ENCODE measurements at places on chromosomes 5 and 9.

DNA sequence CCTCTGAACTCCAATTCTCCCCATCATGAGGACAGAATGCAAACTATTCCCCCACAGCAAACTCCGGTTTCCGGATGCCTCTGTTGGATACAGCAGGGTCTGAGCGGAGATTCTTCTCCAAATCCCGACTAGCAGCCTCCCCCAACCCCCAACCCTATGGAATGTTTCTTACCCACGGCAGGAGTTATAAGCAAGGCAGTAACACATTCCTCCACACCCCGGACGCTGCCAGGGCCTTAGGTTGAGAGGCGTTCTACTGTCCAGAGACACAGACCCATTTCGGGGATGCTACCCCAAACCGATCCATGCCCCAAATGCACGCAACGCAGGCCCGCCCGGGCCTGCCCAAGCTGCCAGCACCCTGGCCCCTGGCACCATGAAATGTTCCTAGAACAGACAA, 85.6 kb upstream of the LMX1B start:
- no peaks in the 10 kb centered on the region for H3K36me3 ChIP-seq
- peaks cover 35% of the 10 kb centered on the region for H3K4me1 ChIP-seq
- H3K27me3 ChIP-seq, result peaks cover 2% of the 10 kb centered on the region
- DNase-seq, result no peak
- H3K4me3 ChIP-seq, result no peak overlapping the region

- no peak for DNase-seq
- no peaks in the 10 kb centered on the region for H3K27me3 ChIP-seq
These were observed 39.4 kb upstream of the RPL26L1 start for GRCh38 chr5:172919525-172920446.

- no peak for DNase-seq
- H3K27ac ChIP-seq, result no peak overlapping the region
- H3K4me3 ChIP-seq, result no peak overlapping the region
- H3K27me3 ChIP-seq, result no peaks in the 10 kb centered on the region
These were observed 4.1 kb downstream of the SLC6A19 start for GRCh38 chr5:1205255-1206180.

DNA sequence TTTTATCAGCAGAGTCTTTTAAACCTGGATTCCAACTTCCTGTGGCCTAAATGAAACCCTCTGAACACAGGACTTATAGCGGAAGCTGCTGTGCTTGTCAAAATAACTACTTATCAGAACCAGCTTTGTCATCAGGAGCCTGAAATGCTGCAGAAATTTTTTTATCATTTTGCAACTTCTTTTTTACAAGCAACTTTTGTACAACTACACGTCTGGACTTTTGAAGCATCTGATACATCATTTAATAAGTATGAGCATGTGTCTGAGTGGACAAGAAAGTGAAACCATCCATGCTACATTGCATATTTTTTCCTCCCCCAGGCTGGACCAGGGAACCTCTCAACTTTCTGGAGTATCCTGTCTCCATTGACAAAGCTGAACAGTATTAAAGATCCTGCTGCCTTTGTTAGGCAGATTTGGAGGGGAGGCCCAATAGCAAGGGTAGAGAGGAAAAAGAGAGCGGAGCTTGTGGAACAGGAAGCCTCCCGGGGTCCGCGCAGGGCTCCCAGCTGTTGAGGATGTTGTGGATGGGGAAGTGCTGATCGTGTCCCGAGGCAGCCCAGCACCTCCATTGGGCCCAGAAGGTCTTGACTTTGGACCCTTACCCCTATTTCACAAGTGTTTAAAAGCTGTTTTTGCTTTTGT, 196.6 kb downstream of the MSX2 start:
- no peaks in the 10 kb centered on the region for H3K36me3 ChIP-seq
- no peak overlapping the region for H3K27ac ChIP-seq
- DNase-seq, result peak; percentile 79
- H3K4me1 ChIP-seq, result peaks cover 28% of the 10 kb centered on the region
- H3K27me3 ChIP-seq, result no peaks in the 10 kb centered on the region

GRCh38 chr9:13278368-13279246, 885 bp downstream of the MPDZ start:
- peak; percentile 67 for DNase-seq
- H3K27ac ChIP-seq, result peak overlapping the region; percentile 82
- H3K4me3 ChIP-seq, result peak overlapping the region; percentile 83
- H3K4me1 ChIP-seq, result peaks cover 36% of the 10 kb centered on the region
- H3K36me3 ChIP-seq, result no peaks in the 10 kb centered on the region

GRCh38 chr9:129964901-129965734, 77.9 kb downstream of the FNBP1 start:
- no peak overlapping the region for H3K4me3 ChIP-seq
- DNase-seq, result peak; percentile 51
- H3K27me3 ChIP-seq, result no peaks in the 10 kb centered on the region
- peak overlapping the region; percentile 94 for H3K27ac ChIP-seq
- peaks cover 37% of the 10 kb centered on the region for H3K4me1 ChIP-seq

GRCh38 chr9:38434365-38434764, 10.1 kb upstream of the IGFBPL1 start:
- no peaks in the 10 kb centered on the region for H3K36me3 ChIP-seq
- no peak for DNase-seq
- H3K27ac ChIP-seq, result no peak overlapping the region
- H3K27me3 ChIP-seq, result no peaks in the 10 kb centered on the region

- H3K4me3 ChIP-seq, result no peak overlapping the region
- H3K36me3 ChIP-seq, result 0 out of 2 replicates have a peak, but pooled peaks cover 10% of the 10 kb centered on the region
- no peak overlapping the region for H3K27ac ChIP-seq
- peaks cover 10% of the 10 kb centered on the region for H3K4me1 ChIP-seq
- no peak for DNase-seq
These were observed 9.6 kb downstream of the DEPDC1B start for GRCh38 chr5:60690326-60690725.

- no peaks in the 10 kb centered on the region for H3K36me3 ChIP-seq
- H3K4me1 ChIP-seq, result peaks cover 21% of the 10 kb centered on the region
- H3K27ac ChIP-seq, result no peak overlapping the region
- DNase-seq, result peak; percentile 57
- H3K4me3 ChIP-seq, result peak overlapping the region; percentile 61
These were observed 133.0 kb downstream of the C9orf50 start for GRCh38 chr9:129487658-129488483.

DNA sequence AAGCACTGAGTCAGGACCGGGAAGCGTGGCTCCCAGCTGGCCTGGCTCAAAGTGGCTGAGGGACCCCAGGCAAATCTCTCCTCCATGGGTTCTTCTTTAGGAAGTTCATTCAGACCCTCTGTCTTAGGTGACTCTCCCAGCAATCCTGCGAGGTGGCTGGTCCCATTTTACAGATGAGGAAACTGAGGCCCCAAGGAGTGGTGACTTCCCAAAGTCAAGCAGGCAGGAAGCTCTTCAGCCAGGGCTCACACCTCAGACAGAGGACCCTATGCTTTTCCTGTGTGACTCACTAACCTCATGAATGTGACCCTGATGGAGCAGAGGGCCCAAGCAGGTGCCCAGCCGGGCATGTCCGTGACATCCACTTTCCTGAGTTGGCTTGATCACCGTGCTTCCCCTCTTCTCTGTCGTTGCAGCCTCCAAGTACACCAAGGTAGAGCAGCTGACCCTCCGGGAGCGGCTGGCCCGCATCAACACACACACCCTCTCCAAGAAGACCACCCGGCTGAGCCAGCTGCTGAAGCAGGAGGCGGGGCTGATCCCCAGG, 36.5 kb downstream of the ARHGEF37 start:
- no peaks in the 10 kb centered on the region for H3K36me3 ChIP-seq
- no peak overlapping the region for H3K27ac ChIP-seq
- DNase-seq, result no peak
- H3K4me3 ChIP-seq, result no peak overlapping the region
- no peaks in the 10 kb centered on the region for H3K27me3 ChIP-seq

DNA sequence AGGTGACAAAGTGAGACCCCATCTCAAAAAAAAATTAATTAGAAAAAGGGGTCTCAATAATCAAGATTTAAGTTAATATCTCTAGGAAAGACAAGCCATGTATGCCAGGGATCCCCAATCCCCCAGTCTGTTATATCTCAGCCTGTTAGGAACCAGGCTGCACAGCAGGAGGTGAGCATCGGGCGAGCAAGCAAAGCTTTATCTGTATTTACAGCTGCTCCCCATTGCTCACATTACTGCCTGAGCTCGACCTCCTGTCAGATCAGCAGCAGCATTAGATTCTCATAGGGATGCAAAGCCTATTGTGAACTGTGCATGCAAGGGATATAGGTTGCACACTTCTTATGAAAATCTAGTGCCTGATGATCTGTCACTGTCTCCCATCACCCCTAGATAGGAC, 116.8 kb downstream of the TARS1 start:
- H3K27ac ChIP-seq, result no peak overlapping the region
- H3K36me3 ChIP-seq, result 0 out of 2 replicates have a peak, but pooled peaks cover 2% of the 10 kb centered on the region
- no peak for DNase-seq
- peaks cover 3% of the 10 kb centered on the region for H3K4me1 ChIP-seq
- no peaks in the 10 kb centered on the region for H3K27me3 ChIP-seq
- H3K4me3 ChIP-seq, result no peak overlapping the region

- H3K4me3 ChIP-seq, result no peak overlapping the region
- no peaks in the 10 kb centered on the region for H3K27me3 ChIP-seq
- peaks cover 25% of the 10 kb centered on the region for H3K36me3 ChIP-seq
- DNase-seq, result no peak
These were observed 3.6 kb upstream of the SNAPC4 start for GRCh38 chr9:136403538-136403914.

DNA sequence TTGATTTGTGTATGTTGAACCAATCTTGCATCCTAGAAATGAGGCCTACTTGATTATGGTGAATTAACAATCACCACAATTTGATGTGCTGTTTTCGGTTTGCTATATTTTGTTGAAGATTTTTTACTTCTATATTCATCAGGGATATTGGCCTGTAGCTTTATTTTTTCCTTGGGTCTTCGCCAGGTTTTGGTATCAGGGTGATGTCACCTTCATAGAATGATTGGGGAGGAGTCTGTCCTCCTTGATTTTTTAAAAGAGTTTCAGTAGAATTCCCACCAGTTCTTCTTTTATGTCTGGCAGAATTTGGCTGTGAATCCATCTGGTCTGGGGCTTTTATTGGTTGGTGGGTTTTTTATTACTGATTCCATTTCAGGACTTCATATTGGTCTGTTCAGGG, 115.2 kb downstream of the CPLANE1 start:
- no peaks in the 10 kb centered on the region for H3K27me3 ChIP-seq
- H3K27ac ChIP-seq, result no peak overlapping the region
- H3K4me1 ChIP-seq, result no peaks in the 10 kb centered on the region
- no peaks in the 10 kb centered on the region for H3K36me3 ChIP-seq
- no peak overlapping the region for H3K4me3 ChIP-seq

- H3K36me3 ChIP-seq, result no peaks in the 10 kb centered on the region
- no peak overlapping the region for H3K4me3 ChIP-seq
- H3K4me1 ChIP-seq, result no peaks in the 10 kb centered on the region
- no peak for DNase-seq
- H3K27me3 ChIP-seq, result no peaks in the 10 kb centered on the region
These were observed 6.8 kb downstream of the NNT start for GRCh38 chr5:43609752-43610151.

GRCh38 chr5:10077791-10078545, 171.7 kb downstream of the ATPSCKMT start:
- no peak overlapping the region for H3K27ac ChIP-seq
- H3K4me1 ChIP-seq, result no peaks in the 10 kb centered on the region
- no peaks in the 10 kb centered on the region for H3K36me3 ChIP-seq
- no peaks in the 10 kb centered on the region for H3K27me3 ChIP-seq

DNA sequence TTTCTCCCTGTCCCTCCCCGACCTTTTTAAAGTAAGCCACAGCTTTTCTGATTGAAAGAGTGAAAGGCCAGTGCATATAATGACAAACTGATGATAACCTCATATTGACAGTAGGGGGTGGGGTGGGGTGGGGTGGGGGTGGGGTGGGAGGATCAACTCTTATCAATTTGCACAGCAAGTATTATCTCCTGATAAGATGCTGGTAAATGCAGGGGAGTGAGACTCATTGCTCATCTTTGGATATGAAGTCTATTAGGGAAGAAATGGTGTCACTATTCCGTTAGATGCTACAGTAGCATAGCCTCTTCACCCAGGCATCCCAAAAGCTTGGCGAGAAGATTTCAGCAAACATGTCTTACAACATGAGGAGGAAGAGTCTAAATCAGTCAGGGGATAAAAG, 38.9 kb upstream of the HMGCS1 start:
- no peak overlapping the region for H3K27ac ChIP-seq
- H3K27me3 ChIP-seq, result no peaks in the 10 kb centered on the region
- no peak overlapping the region for H3K4me3 ChIP-seq
- DNase-seq, result no peak
- no peaks in the 10 kb centered on the region for H3K4me1 ChIP-seq

DNA sequence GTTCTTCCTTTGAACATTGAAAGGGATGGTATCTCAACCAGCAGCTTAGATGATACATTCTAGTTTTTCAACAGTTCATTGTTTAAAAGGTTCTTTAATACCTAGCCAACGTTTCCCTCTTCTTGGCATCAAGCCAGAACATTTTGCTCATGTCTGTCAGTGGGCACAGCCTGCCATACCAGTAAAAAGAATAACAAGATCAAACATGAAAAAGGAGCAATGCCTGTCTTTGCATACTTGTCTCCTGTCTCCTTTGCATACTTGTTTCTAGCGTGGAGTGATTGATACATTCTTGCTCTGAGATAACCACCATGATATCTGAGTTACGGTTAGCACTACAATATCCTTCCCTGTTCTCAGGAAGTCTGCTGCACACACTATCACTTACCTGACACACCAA, 248.6 kb upstream of the DAPK1 start:
- no peak for DNase-seq
- H3K4me3 ChIP-seq, result no peak overlapping the region
- H3K27ac ChIP-seq, result no peak overlapping the region
- H3K36me3 ChIP-seq, result no peaks in the 10 kb centered on the region
- no peaks in the 10 kb centered on the region for H3K4me1 ChIP-seq

DNA sequence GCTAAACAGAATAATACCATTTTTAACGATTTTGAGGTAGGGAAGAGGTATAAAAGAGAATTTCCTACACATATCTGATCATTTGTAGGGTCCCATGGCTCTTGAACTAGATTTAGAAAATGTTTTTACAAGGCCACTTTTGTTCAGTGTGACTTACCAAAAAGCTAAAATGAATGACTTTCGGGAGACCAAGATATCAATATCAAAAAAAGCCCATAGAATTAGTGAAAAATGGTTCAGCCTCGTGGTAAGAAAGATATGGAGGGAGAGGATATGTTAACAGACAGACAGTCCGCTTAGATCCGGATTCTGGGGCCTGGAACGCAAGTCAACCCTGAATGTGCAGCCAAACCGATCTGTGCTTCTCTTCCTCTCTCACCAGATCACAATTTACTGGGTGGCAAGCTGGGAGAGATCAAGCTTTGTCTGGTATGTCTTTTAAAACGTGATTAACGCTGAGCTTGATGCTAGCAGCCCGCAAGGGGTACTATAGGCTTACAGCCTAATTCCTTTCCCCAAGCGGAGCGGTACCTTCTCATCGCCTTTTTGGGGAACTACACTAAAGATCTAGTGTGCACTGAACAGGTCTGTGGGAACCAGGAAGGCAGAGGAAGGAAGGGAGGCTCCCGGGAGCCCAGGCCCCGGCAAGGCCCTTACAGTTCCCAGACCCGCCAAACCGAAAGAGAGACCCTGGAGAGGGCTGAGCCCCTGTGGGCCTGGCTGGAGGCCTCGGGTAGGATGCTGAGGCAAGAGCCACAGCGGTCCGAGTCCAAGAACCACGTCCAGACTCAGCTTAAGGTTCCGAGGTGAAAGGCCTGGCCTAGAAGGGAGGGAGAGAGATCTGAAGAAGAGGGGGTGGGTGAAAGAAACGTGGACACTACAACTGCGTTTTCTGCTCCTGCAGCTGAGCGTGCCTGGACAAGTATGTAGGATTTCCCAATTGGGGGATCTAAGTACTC, 2.9 kb downstream of the NR2F1-AS1 start:
- peaks cover 80% of the 10 kb centered on the region for H3K4me1 ChIP-seq
- H3K36me3 ChIP-seq, result no peaks in the 10 kb centered on the region
- peak; percentile 30 for DNase-seq
- H3K27ac ChIP-seq, result no peak overlapping the region
- H3K4me3 ChIP-seq, result peak overlapping the region; percentile 69
